Body of pancreas (tissue), 4 donors: ENCODE measurements at places on chromosomes 4 and X. TPM values are rescaled to one million over a fixed set of nuclear protein-coding genes. Genes with fewer than 3 reads are reported as not detected.

NAP1L3 gene
- total RNA-seq = 0.78 TPM

PDGFRA gene
- 54.4 TPM for total RNA-seq

MAP9 gene
- 5.2 TPM for total RNA-seq

NLGN3 gene
- not detected for total RNA-seq

ZNF674 gene
- total RNA-seq = 0.99 TPM

VSIG1 gene
- total RNA-seq = 0.33 TPM

LRIT3 gene
- 0.26 TPM for total RNA-seq

ING2 gene
- 3.6 TPM for total RNA-seq

IL2 gene
- not detected for total RNA-seq

DNA sequence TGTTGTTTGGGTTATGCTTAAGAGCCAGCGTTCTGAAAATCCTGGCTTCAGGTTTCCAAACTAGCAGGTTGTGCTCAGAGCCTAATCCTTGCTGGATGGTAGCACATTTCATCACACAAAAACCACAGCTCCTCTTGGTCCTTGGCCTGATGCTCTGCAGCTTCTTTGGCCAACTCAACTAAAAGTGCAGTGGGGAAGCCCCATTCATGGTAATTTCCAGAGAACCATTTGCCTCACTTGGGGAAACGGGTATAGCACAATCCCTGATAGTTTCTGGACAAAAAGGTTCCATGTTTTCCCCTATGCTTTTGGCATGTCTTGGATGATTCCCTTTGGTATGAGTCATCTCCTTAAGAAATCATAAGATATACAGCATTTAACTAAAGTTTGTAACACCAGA is 78.7 kb downstream of the SYNPO2 start:
- H3K27ac ChIP-seq = no peak overlapping the region
- no peaks in the 10 kb centered on the region for H3K36me3 ChIP-seq

- no peak overlapping the region for H3K27ac ChIP-seq
- H3K36me3 ChIP-seq = no peaks in the 10 kb centered on the region
- no peak for DNase-seq
- no peaks in the 10 kb centered on the region for H3K27me3 ChIP-seq
- no peak overlapping the region for H3K4me3 ChIP-seq
- no peaks in the 10 kb centered on the region for H3K4me1 ChIP-seq
Observed at GRCh38 chr4:77376788-77377460, 219.9 kb downstream of the CCNG2 start.

DNA sequence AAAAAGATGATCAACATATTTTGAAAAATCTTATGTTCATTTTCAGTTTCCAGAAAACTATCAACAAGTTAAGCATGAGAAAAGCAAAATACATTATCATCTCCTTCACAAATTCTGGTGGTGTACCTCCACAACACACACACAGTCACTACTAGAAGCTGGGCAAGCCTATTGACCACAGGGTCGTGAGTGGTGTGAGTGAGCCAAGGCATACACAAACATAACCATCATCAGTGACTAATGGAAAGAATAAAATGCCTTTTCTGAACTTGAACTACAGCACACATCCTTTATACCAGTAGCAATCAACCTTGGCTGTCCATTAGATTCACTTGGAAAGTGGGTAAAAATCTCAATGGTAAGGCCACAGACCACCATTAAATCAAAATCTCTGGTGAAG is 180.2 kb downstream of the FAM47B start:
- H3K27me3 ChIP-seq = no peaks in the 10 kb centered on the region
- H3K4me1 ChIP-seq = no peaks in the 10 kb centered on the region
- H3K4me3 ChIP-seq = no peak overlapping the region
- DNase-seq = no peak
- H3K27ac ChIP-seq = no peak overlapping the region

GRCh38 chr4:142322996-142323395 is 523.1 kb downstream of the INPP4B start:
- no peak overlapping the region for H3K27ac ChIP-seq
- no peaks in the 10 kb centered on the region for H3K27me3 ChIP-seq
- no peaks in the 10 kb centered on the region for H3K36me3 ChIP-seq
- no peak for DNase-seq

DNA sequence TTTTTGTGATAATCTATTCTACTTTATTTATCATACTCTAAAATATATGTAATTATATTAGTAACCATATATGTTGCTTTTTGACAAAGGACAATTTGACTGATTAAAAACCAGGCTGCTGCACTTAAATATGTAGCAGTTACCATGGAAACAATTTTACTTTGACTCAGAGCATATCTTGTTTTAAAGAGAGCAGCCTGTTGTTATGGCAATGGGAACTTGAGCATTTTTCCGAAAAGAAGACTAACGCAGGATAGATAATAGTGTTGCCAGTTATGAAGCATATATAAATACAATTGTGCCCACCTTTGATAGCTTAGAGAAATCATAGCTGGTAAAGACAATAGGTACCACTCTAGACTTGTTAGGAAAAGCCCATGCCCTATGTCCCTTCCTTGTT is 283.0 kb downstream of the GASK1B start:
- H3K4me3 ChIP-seq = no peak overlapping the region
- no peaks in the 10 kb centered on the region for H3K36me3 ChIP-seq
- H3K27ac ChIP-seq = no peak overlapping the region
- DNase-seq = no peak
- H3K4me1 ChIP-seq = no peaks in the 10 kb centered on the region

DNA sequence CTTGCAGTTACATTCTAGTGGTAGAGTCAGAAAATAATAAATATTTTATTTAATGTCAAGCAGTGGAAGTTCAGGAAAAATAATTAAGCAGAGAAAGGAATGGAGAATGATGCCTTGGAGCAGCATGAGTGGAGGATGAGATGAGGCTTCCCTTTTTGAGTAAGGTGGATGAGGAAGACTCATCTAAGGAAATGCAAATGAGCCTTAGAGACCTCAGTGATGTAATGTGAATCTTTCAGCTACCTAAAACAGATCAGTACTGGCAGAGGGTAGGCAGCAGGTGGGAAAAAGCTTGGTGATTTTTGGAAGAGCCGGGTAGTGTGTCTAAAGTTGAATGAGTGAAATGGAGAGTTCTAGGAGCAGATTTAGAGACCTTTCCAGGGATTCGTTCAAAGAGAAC is 118.2 kb downstream of the GRID2 start:
- H3K27me3 ChIP-seq = no peaks in the 10 kb centered on the region
- no peaks in the 10 kb centered on the region for H3K36me3 ChIP-seq
- no peak overlapping the region for H3K27ac ChIP-seq
- H3K4me3 ChIP-seq = no peak overlapping the region
- H3K4me1 ChIP-seq = no peaks in the 10 kb centered on the region

- H3K27ac ChIP-seq = no peak overlapping the region
- no peak overlapping the region for H3K4me3 ChIP-seq
- no peaks in the 10 kb centered on the region for H3K4me1 ChIP-seq
- no peak for DNase-seq
- H3K27me3 ChIP-seq = no peaks in the 10 kb centered on the region
- no peaks in the 10 kb centered on the region for H3K36me3 ChIP-seq
Observed at GRCh38 chr4:138348055-138348454, 105.9 kb upstream of the SLC7A11 start.

GRCh38 chr4:85423431-85423830 is 51.5 kb upstream of the ARHGAP24 start:
- H3K36me3 ChIP-seq = no peaks in the 10 kb centered on the region
- H3K27me3 ChIP-seq = no peaks in the 10 kb centered on the region
- no peak overlapping the region for H3K4me3 ChIP-seq
- H3K4me1 ChIP-seq = no peaks in the 10 kb centered on the region
- no peak for DNase-seq

DNA sequence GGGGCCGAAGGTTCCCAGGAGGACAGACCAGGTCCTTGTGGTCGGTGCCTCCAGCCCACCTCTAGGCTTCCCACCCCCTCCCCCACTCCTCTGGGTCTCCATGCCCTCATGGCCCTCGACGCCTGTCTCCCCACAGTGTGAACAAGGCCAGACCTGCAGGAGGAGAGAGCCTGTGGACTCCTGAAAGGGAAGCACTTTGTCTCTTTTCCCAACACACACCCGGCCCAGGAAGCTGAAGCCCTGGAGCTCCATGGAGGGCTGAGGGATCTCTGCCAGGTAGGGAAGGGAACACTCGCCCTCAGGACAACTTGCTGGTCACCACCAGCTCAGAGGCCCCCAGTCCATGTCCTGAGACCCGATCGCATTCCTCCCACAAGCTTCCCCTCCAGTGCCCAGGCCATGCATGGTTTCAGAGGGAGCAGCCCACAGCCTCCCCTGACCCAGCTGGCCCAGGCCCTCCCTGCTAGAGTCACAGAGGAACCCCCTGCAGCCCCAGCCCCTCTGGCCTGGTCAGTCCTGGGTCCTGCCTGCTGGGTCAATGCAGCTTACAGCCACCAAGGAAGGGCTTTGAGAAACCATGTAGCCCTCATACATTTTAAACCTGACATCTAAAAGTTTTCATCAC is 60.8 kb downstream of the ABLIM2 start:
- no peak for DNase-seq
- no peaks in the 10 kb centered on the region for H3K4me1 ChIP-seq
- H3K4me3 ChIP-seq = no peak overlapping the region
- no peak overlapping the region for H3K27ac ChIP-seq
- no peaks in the 10 kb centered on the region for H3K27me3 ChIP-seq
- no peaks in the 10 kb centered on the region for H3K36me3 ChIP-seq

DNA sequence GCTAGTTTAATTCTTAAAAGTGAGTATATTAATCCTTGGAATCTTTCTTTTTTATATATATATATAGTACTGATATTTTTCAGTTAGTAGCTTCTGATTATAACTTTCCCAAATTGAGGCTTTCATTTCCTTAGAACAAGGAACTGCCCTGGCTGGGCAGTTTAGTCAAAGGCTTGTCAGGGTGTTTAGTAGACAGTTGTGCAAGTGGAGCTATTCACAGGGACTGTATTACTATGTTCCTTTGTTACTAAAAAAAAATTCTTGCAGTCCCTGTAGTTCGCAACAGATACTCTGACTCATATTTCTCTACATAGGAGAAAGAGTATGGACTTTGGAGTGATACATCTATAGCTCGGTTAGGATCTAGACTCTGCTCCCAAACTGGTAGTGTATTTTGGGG is 20.8 kb downstream of the USO1 start:
- peaks cover 16% of the 10 kb centered on the region for H3K4me1 ChIP-seq
- H3K27me3 ChIP-seq = no peaks in the 10 kb centered on the region
- no peaks in the 10 kb centered on the region for H3K36me3 ChIP-seq
- DNase-seq = no peak

- H3K27ac ChIP-seq = no peak overlapping the region
- H3K36me3 ChIP-seq = no peaks in the 10 kb centered on the region
- H3K27me3 ChIP-seq = peaks cover 2% of the 10 kb centered on the region
- no peaks in the 10 kb centered on the region for H3K4me1 ChIP-seq
- no peak for DNase-seq
- H3K4me3 ChIP-seq = no peak overlapping the region
Observed at GRCh38 chrX:116357329-116357728, 79.1 kb upstream of the SLC6A14 start.

DNA sequence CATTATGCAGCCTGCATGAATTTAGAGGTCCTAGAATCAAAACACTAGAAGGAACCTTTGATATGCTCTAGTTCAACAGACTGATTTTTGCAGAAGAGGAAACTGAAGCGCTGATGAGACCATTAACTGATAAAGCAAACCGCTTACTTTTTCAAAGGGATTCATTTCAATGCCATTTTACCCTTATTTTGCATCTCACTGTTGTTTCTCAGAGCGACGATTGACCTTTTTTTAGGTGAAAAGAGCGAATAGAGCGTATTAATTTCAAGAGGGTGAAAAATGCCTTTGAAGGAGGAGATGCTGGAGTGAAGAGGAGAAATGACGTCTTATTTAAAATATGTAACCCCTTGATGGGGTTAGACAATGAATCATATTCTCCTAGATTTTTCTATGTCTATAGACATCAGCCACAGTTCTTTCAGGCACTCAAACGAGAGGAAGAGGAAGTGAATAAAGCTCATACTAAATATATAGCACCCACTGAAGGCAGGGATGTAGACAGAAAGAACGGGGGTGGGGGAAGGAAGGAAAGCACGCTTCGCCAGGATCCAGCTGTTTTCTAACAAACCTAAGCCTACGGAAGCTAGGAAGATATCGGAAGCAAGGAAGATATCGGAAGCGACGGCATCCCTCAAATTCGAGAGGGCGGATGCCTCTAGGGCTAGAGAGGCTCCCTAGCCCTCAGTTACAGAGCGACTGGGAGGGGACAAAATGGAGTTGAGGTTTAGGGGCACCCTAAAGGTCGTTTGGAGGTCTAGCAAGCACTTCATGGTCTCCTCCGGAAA is 848 bp downstream of the ACSL4 start:
- no peaks in the 10 kb centered on the region for H3K27me3 ChIP-seq
- H3K4me3 ChIP-seq = peak overlapping the region; percentile 31
- peaks cover 5% of the 10 kb centered on the region for H3K4me1 ChIP-seq
- no peaks in the 10 kb centered on the region for H3K36me3 ChIP-seq

DNA sequence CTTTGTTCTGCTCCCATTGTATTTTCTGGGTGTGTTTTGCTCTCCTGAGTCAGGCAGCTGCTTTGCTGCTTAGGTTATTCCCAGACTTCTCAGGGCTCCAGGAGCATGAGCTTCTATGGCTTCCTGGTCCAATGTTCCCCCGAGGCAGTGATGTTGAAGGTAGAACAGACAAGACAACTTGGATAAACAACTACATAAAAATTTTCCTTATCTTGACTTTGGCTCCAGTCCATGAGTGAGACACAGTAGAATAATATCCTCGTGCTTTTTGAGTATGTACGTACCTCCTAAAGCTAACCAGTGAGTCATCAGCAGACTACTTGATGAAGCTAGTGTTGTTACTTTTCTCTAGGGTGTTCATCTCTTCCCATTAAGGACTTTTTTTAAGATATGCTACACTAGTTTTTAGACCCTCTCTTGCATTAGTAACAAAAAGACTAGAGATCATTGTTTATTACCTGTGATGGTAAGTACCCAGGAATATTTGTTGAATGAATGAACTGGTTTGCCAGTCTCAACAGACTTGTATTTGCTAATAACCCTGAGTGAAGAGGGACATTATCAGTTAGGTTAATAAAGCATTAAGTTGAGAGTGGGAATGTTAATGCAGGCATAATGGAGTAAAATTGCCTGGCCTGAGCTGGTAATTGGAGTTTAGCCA is 131.9 kb downstream of the FHIP1A start:
- peaks cover 16% of the 10 kb centered on the region for H3K4me1 ChIP-seq
- DNase-seq = peak; percentile 12
- no peaks in the 10 kb centered on the region for H3K36me3 ChIP-seq

DNA sequence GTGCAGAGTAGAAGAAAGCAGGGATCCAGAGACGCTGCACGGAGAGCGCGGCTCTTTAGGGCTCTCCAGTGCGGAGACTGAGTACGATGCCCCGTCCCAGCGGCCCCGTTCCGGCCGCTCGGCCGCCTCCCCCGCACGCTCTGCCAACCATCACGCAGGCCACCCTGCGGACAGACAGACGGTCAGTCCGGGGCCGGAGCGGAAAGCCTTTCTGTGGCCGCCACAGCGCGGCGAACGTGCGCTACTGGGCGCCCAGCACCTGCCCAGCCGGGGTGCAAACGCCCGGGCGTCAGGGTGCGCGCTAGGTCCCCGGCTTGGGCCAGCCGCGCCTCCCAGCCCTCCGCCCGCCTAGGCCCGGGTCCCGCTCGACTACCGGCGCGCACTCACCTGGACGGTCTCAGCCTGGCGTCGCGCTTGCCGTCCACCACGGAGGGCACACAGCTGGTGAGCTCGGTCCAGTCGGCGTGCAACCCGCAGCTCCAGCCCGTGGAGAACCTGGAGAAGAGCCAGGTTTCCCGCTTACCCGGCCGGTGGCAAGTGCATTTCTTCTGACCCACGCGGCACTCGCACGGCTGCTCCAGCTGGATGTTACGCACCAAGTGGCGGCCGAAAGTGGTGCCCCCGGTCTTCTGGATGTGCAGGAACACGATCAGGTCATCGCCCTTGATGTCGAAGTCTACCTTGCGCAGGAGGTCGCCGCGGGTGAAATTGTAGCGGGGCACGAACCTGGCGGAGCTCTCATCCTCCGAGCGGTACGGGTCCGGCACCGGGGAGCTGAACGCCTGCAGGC is 1.8 kb downstream of the HS6ST2 start:
- peak; percentile 25 for DNase-seq
- H3K27me3 ChIP-seq = no peaks in the 10 kb centered on the region
- H3K4me3 ChIP-seq = peak overlapping the region; percentile 15
- no peak overlapping the region for H3K27ac ChIP-seq
